ENCODE measurements at places on chromosomes 6 and 20.

GRCh38 chr20:24630486-24631172 is 161.2 kb downstream of the SYNDIG1 start:
- no peak for DNase-seq

GRCh38 chr20:32526541-32526940 is 58.6 kb downstream of the NOL4L start:
- no peak for DNase-seq

DNA sequence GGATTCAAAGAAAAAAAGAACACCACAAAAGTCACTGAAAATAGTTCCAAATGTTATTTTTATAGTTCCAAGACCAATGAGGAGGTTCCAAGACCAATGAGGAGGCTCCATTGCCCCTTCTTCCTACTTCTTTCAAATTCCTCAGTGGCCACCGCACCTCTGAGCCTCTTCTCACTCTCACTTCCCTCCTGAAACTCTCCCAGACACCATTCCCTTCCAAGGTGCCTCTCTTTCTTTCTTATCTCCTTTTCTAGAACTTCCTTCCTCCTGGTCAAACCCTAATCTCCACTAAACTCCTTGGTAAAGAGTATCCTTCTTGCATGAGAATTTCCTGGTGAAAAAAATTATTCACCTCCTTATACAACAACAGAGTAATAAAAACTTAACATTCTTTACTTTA is 20.4 kb upstream of the MCUR1 start:
- DNase-seq, result no peak

- no peak for DNase-seq
These were observed 52.2 kb upstream of the SLC22A1 start for GRCh38 chr6:160069459-160069858.

DNA sequence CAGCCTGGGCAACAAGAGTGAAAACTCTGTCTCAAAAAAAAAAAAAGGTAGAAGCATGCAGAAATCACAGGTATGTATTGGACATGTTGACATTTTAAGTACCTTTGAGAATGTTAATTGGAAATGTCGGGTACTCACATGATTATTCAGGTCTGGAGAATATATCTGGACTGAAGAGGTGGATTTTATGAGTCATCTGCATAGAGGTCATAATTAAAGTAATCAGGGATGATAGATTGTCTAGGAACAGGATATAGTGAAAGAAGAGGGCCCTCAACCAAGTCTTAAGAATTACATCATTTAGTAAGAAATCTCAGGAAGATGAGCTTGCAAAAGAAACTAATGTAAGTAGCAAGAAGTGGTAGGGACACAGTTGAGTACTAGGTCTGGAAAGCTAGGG is 212.5 kb downstream of the UTRN start:
- no peak for DNase-seq

GRCh38 chr20:32889281-32889680 is 30.6 kb downstream of the EFCAB8 start:
- no peak for DNase-seq

DNA sequence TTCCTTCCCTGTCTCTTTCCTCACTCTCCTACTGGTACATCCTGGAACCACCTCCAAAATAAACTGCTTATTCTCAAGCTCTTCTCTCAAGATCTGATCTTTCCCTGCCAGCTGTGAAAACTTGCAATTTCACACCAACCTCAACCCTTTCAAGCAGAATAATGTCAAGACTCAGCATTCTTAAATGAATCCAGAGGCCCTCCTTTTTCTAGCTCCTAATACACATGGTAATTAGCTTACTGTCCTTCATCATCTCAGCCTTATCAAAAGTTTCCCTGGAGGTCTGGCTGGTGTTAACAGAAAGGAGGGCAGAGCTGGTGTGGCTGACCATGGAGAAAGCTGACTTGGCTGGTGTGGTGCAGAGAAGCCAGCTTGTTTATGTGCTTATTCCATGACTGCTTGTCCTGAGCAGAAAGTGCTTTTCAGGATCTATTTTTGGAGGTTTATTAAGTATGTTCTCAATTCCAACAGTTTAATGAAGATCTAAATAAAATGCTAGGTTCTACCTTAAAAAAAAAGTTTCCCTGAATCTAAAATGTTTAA is 50.5 kb downstream of the CFAP61 start:
- DNase-seq, result no peak

GRCh38 chr20:40414843-40415615 is 274.0 kb downstream of the MAFB start:
- no peak for DNase-seq

GRCh38 chr6:154363821-154364220 is 7.2 kb upstream of the IPCEF1 start:
- DNase-seq, result no peak

DNA sequence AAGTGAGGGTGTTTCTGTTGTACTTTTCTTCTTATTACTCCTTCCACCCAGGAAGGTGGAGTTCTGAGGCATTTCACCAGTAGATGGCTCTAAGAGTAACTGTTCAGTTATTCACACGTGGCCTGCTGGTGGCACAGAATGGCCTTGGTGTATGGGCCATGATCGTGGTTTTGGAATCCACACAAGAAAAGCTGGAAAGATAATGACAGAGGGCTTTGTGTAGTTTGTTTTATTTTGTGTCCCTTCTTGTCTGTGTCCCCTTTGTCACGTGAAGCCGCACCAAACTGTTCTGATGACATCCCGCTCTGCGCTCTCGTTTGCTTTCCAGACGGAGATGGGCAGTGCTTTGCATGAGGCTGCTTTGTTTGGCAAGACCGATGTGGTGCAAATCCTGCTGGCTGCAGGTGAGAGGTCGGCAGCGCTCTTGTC is 93.4 kb downstream of the ANKS1A start:
- DNase-seq, result no peak

- DNase-seq, result no peak
These were observed 4.4 kb upstream of the HELZ2 start for GRCh38 chr20:63578224-63579016.

- no peak for DNase-seq
These were observed 118.1 kb downstream of the VEGFA start for GRCh38 chr6:43887906-43888683.

DNA sequence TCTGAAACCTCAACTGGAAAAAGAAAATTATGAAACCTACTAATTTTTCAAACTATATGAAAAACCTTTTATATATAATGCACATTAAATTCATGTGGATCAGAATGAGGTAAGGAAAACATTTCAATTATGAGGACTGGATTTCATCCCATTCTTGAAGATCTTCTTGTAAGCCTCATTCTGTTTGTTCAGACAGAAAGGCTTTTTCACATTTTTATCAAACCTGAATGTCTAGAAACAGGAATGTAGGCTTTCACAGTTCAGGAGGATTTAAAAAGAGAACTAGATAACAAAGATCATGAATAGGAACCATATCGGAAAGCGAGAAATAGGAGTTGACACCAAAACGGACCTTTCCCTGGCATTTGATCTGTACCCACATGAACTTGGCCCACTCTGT is 192.5 kb upstream of the KCNK16 start:
- DNase-seq, result no peak

GRCh38 chr20:63536241-63536977 is 767 bp downstream of the PTK6 start:
- DNase-seq, result no peak

DNA sequence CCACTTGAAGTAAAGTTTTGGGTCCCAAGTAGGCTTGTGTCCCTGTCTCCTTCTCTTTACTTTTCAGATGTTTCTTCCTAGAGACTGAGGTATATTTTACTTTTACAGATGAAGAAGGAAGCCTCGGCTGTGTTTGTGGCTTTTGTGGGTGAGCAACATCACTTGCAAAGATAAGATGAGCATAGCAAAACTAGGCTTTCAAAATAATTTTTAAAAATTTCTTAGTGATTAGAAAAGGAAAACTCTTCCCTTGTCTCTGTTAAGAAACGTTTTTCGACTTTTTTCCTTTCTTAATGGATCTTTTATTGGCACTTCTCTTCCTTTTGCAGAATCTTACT is 7.6 kb downstream of the PTPN1 start:
- DNase-seq, result no peak

DNA sequence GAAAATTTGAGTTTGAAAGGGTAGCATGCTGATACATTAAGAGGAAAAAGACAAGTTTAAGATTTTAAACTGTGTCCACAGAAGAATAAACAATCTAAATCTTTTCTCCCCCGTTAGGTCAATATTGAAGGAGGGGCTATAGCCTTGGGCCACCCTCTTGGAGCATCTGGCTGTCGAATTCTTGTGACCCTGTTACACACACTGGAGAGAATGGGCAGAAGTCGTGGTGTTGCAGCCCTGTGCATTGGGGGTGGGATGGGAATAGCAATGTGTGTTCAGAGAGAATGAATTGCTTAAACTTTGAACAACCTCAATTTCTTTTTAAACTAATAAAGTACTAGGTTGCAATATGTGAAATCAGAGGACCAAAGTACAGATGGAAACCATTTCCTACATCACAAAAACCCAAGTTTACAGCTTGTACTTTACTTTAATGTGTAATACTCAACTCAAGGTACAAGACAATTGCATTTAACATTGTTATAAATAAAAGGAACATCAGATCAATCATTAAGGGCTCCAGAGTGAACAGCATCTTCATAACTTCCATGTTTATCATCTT is 10.8 kb downstream of the TCP1 start:
- no peak for DNase-seq

GRCh38 chr6:144898741-144899140 is 613.6 kb downstream of the UTRN start:
- no peak for DNase-seq

DNA sequence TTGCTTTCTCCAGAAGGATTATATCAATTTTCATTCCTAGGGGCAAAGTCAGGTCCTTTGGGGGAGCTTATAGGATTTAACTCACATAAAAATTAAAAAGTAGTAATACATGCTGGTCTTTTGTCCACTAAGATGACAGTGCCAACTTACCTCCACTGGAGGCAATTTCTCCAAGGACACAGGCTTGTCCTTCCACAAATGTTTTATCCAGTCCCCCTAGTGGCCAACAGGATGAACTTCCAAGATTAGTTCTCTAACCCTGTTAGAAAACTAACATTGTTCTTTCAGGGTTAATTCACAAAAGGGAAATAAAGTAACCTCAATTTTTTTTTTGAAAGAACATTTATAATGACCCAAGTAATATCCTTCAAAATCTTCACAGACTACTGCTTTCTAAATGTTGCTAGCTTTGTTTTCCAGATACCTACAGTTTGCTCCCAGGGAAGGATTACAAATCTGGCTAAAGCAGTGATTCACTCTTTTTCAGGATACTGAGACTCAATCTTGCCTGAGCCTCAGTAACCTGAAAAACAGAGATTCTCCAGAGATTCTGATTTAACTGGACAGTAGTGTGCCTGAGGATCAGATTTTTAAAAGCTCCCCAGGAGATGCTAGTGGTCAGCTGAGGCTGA is 31.7 kb upstream of the UBR2 start:
- DNase-seq, result no peak

DNA sequence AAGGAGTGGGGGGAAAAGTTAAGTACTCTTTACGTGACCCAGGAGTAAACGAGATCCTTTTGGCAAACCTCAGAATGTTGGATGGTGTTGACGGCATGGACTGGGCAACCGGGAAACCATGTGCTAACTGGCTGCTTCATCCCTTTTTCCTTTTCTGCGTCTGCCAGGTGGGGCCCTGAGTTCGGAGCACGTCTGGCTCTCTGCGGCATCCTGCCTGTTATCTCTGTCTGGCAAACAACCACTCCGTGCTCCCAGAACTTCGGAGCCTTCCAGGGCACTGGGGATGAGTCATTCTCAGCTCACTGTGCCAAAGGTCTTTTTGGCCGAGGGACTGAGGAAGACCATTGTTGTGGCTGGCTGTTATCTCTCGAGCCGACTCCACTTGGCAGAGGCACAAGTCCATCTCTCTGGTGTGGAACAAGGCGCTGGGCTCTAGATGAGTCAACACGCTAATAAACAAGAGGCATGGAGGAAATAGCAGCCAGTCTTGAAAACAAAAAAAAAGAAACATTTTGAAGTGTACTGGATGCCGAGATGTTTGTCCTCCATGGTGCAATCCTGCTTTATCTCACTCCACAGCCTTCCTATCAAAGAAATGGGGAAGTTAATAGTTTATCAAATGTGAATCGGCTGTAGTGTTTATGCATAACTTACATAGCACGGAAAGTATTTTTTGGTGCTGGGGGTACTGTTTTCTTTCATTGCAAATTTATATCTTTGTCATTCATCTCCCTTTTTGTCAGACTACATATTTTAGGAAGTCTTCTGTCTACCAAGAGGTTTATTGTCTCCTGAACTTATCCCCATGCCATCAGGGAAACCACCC is 64.6 kb upstream of the TXNDC5 start:
- no peak for DNase-seq

DNA sequence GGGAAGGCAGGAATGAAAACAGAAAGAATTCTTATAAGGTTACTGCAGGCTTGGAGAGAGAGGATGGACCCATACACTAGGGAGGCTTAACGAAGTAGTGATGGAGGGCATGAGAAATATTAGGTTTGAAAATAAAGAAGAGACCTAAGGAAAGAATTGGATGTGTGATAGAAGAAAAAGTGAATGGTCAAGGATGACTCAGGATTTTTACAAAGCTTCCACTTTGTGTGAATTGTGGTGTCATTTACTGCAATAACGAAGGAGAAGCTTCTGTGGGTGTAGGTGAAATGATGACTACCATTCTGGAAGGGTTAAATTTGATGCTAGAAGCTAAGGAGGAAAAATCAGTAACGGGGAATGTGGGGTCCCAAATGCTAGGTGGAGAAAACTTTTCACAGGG is 191.2 kb downstream of the UTRN start:
- DNase-seq, result no peak

DNA sequence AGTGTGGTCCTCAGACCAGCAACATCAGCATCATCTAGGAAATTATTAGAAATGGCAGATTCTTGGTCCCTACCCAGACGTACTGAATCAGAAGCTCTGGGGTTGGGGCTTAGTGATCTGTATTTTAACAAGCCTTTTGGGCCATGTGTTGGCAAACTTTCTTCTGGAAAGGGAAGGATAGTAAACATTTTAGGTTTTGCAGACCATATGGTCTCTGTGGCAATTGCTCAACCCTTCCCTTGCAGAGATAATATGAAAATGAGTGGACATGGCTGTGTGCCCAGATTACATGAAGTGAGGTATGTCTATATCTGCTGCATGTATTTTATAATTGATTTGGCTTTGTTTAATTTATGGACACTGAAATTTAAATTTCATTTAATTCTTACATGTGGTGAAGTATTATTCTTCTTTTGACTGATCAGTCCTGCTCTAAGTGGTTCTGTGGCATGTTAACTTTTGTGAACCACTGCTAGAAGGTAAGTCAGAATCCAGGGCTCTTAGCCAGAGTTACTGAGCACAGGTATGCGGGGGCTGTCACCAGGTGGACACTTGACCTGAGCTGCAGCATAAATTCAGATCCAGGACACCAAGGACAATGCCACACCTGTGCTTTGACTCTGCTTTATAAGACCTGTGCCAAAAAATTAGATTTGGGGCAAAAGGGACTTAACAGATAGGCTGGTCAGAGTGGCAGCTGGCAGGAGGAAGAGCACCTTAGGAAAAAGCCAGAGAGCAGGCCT is 43.2 kb downstream of the LY86 start:
- no peak for DNase-seq

DNA sequence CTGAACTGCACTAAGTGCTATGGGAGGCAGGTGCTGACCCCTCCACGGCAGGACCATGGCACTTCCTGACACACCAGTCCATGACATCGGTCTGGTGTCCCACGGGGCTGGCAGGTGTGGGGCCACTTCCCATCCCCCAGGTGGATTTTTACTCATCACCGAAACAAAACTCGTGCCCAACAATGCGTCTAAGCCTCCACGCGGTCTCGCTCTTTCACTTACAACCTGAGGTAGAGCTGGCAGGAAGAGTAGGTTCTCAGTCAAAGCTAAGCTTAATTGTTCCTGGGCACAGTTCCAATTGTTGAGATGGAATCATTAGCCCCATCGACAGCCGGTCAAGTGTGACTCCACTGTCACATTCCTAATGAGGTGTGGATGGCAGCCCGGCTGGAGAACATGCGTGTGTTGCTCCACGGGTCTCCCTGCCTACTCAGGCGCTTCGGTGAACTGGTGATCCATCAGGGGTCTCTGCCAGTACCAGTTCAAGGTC is 125.7 kb downstream of the SLC23A2 start:
- DNase-seq, result no peak

Measured in stimulated activated CD8-positive, alpha-beta memory T cell treated with anti-CD3 and anti-CD28 coated beads, Interleukin-2, amount 100 ng/mL, for 48 hours (primary cell).